Putamen (tissue), 1 donor: ENCODE measurements at places on chromosomes 6 and 20.
A peak's percentile ranks its signal among the peaks of the same experiment; 100 is the strongest.

GRCh38 chr6:14072084-14072483 lies 45.5 kb upstream of the CD83 start:
- DNase-seq, result no peak

DNA sequence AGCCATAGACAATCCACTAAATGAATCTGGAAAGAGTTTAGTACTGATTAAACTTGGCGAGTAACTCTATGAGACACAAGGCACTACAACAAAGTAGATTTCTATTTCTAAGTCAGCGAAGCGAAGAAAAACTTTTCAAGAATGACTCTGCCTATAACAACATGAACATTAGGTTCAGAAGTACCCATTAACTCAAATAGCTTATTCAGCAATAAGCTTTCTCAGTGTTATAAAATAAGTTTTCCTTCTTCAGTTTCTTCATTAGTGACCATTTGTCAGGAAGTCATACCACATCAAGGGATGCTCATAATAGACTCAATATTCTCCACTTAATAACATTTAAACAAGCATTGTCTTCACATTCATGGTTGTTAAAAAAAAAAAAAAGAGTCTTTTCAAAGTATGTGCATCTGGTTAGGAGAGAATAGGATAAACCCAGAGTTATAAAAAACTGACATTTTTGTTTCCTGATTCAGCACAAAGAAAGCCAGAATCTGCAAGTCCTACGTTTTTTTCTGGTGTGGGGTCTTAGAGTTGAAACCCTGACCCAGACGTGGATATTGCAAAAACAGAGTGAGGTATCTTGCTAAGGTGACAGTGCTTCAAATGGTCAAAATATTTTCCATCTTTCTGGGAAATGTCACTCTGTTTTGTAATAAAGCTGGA lies 148.2 kb upstream of the PREP start:
- no peak for DNase-seq

GRCh38 chr6:147077251-147077650 lies 127.0 kb upstream of the STXBP5 start:
- DNase-seq, result peak; percentile 57

DNA sequence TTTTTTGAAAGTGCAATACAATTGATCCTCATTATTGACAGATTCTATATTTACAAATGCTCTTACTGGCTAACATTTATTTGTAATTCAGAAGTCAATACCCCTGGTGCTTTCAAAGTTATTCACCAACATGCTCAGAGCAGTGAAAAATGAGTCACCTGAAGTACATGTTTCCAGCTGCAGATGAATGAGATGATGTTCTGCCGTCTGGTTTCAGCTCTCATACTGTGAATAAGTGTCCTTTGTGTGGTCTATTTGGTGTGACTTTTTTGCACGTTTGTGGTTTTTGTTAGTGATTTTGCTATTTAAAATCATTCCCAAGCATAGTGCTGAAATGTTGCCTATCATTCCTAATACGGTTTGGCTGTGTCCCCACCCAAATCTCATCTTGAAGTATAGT lies 22.3 kb upstream of the EYA4 start:
- DNase-seq, result no peak

- no peak for DNase-seq
Observed at GRCh38 chr6:77403424-77403823, 59.9 kb downstream of the HTR1B start.

- no peak for DNase-seq
Observed at GRCh38 chr20:44023515-44024371, 109.1 kb downstream of the TOX2 start.

GRCh38 chr20:16346956-16347355 lies 226.3 kb downstream of the KIF16B start:
- DNase-seq, result no peak

DNA sequence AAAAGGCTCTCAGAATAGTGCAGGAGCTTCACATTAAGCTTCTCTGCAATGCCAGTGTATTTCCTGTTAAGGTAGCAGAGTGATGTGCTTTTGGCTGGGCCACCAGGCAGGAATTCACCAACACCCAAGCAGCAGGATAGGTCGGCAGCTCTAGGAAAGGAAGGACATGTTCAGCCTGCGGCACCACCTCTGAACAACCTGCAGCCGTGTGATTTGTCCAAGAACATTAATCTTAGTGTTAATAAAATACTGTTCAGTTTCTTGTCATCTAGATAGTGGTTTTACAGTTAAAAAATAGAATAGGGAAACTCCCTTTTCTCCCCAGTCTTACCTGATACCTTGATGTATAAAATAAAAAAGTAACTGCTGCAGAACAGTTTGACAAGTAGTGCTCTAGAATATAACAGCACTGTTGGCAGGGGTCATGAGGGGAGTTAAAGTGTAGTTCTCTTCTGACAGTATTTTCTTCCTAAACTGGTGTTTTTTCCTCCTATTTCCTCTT lies 18.8 kb downstream of the ZNF292 start:
- DNase-seq, result no peak

DNA sequence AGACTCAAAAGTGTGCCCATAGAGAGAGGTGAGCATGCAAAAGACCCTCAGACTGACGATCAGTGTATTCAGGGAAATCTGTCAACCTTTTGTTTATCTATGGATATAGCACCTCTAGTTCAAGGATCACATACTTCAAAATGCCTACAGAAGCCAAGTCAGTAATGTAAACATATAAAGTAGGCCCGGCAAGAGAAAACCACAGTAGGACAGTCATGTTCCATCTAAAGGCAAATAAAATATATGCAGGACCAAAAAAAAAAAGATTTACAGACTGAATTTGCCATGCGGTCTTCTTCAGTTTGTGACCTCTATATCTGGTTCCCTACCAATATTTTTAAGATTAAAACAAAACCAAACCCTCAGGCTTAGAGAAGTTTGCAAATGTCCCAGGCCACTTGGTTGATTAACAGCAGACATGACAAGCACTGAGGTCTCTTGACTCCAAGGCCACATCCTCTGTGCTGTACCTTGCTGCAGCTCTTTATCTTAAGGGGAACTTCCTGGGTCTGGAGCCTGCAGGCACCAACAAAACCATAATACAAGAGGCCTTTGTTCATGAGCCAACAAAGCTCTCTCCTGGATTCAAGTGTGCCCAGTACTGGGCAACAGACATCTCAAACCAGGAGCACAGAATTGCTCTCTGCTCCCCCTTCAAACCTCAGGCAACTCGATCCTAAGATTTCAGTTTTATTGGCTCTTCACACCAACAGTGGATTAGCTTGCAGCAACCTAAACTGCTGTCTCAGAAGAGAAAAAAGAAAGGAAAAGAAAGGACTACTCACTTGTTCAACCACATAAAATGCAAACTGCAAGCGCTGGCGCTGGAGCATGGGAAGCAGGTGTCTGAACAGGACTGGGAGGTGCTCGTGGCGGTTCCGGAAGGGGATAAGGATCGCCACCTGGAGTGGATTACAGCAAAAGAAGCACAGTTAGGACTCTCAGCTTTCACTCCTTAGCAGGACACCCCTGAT lies 71.7 kb downstream of the B4GALT5 start:
- no peak for DNase-seq

GRCh38 chr6:111477481-111477938 lies 5.5 kb downstream of the REV3L start:
- no peak for DNase-seq

DNA sequence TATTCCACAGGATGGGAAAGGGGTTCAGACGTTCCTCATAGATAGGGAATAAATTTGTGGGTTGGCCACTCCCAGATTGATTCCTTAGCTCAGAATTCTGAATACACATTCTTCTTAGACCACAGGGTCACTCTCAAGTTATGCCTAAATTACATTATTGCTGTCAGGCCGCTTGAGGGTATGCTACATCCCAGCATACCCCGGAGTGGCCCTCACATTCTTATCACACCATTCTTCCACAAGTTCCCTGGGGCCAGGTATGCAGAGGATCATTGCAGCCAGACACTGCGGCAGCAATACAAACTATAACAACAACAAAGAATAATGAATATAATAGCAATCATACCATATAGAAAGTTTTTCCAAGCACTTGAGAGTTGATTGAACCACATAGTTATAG lies 237.9 kb upstream of the SOX4 start:
- no peak for DNase-seq

- DNase-seq, result no peak
Observed at GRCh38 chr6:103516336-103516735, 1343.4 kb downstream of the HACE1 start.

GRCh38 chr6:41446132-41446531 lies 100.0 kb upstream of the FOXP4 start:
- no peak for DNase-seq

GRCh38 chr6:121627761-121628160 lies 192.3 kb downstream of the GJA1 start:
- DNase-seq, result no peak

DNA sequence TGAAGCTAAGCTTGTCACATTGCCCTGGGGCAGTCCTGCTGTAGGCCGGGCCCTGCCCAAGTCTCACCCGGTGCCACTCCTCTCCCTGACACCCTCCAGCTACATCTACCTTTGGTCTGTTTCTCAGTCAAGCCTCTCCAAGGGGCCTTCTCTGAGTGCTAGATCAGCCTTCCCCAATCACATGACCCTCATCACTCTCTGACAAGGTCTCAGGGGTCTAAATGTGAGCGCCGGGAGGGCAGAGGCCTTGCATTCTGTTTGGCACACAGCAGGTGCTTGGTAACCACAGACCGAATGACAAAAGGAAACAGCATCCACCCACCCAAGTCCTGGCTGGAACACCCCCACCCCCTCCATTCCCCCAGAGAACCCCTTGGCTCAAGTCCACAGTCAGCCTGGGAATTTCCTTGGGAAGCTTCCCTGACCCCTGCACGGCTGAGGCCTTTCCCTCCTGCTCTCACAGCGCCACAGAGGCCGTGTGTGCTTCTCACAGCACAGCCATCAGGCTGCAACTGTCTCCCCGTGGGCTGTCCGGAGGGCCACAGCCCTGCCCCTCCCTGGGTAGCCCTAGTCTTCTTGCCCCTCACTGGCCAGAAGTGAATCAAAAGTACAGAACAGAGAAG lies 32.9 kb downstream of the PKIG start:
- peak; percentile 43 for DNase-seq

GRCh38 chr20:1357921-1358671 lies 29.2 kb upstream of the SDCBP2 start:
- DNase-seq, result no peak

DNA sequence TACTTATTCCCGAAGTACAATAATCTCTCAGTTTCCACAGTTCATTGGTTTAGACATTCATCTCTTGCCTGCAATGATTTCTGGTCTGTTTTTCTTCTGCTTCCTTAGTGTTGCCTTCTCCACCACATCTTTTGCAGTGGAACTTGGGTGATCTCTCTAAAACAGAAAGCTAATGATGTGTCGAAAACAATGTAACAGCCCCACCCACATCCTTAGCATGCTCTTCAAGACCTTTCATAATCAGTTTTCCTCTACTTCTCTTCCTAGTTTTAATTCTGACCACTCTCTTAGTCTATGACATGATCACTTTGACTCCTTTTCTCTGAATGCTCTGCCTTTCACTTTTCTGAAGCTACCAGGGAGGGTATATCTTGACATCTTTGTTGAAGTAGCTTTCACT lies 1007.9 kb upstream of the CITED2 start:
- no peak for DNase-seq

DNA sequence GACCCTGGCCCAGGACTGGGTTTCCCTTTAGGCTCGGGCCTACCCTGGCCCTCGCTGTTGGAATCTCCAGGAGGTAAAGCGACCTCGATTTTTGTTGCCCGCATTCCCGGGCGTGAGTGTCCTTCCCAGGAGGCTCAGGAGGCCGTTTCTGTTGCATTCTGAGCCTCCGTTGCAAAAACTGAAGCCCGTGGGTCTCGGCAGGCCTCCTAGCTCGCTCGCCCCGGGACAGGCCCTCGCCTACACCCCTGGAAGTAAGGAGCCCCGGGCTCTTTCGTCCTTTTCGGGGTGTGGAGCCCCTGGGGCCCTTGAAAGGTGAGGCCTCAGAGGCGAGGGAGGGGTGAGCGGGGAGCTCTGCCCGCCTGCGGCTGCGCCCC lies 2.3 kb downstream of the NR2E1 start:
- DNase-seq, result no peak

- DNase-seq, result no peak
Observed at GRCh38 chr20:52226370-52226769, 34.8 kb upstream of the ZFP64 start.
